LoVo (cell line): ENCODE measurements at places on chromosomes 11 and 22.

GRCh38 chr11:114131461-114131864 lies 72.0 kb downstream of the ZBTB16 start:
- DNase-seq = no peak

- no peak for DNase-seq
Measured at GRCh38 chr11:123822032-123822431, 15.9 kb upstream of the OR6M1 start.

DNA sequence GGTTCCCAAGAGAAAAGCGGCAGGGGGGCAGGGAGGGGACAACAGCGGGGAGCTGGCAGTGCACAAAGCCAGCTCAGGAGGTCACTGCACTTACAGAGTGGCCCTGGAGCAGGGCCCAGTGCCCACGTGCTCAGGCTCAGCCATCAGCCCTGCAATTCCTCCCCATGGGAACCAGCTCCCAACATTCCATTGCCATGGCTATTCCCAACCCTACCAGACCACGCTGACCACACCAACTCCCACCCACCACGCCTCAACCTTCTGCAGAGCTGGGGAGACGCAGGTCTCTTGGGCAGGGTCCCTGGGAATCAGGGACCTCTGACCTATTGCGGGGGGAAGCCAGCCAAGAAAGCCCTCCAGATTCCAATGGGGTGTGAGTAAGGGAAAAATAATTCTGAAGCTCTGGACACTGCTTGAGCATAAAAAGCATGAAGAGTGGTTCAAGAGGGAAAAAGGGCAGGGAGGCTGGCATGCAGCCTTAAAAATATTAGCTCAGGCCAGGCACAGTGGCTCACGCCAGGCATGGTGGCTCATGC lies 38.3 kb upstream of the TFIP11 start:
- peak; percentile 47 for DNase-seq

GRCh38 chr11:15379483-15379882 lies 264.8 kb downstream of the INSC start:
- DNase-seq = no peak

DNA sequence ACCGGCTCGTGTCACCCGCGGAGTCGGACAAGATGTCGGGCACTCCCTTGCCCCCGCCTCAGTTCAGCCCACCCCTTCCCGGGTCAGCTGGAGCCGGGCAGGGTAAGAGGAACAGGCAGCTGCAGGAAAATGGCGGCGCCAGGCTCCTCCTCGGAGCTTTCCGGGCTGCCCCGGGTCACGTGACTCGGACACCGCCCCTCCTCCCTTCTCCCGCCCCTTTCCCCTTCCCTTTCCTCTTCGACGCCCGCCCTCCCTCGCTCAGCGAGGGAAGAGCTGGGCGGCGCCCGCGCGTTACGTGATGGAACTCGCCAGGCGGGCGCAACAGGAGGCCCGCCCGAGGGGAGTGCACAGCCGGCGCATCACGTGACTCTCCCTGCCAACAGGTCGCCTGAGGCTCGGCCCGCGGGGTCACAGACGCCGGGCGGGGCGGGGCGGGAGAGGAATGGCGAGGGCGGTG lies at the start of gene PICALM:
Gene PICALM (minus strand): TSS at position 134 of the 457 bp plus-strand sequence. CDS start 304 bp downstream, outside the sequence.
- DNase-seq = peak; percentile 98

DNA sequence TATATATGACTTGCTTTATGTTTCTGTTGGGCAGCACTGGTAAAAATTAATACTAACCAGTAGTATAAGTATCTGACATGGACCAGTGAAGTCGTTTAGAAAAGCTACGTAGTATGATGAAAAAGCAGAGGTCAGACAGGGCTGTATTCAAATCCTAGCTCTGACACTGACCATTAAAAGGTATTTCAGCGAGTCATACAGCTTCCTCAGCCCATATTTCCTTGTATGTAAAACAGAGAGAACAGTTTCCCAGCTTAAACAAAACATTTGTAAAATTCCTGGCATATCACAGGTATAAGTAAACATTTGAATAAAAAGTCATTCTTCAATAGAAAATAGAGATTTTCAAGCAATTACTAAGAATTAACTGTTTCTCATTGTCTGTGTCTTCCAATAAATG lies 4.2 kb downstream of the NOX4 start:
- no peak for DNase-seq

DNA sequence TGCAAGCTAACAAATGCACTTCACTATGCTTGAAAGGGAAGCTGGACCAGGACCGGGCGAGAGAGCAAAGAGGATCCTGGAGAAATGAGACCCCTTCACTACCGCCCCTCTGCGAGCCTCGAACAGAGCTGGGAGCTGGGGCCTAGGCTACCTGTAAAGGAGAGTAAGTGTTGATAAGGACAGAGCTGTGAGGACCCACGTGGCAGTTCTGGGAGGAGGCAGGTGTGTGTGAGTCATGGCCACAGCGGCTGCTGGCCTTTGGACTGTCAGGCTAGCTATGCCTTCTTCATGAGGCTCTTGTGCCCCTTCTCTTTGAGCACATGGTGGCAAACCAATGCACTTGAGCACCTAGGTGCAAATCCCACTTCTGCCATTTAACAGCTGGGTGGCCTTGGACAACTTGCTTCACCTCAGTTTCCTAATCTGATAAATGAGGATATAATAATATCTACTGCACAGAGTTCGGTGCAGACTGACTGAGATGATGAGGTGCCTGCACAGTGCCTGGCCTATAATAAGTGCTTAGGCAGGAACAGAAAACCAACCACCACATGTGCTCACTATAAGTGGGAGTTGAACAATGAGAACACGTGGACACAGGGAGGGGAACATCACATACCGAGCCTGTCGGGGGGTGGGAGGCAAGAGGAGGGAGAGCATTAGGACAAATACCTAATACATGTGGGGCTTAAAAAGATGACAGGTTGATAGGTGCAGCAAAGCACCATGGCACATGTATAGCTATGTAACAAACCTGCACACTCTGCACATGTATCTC lies 35.3 kb upstream of the KCNJ11 start:
- peak; percentile 49 for DNase-seq

- DNase-seq = no peak
Measured at GRCh38 chr22:24430431-24431308, 3.3 kb downstream of the ADORA2A start.

DNA sequence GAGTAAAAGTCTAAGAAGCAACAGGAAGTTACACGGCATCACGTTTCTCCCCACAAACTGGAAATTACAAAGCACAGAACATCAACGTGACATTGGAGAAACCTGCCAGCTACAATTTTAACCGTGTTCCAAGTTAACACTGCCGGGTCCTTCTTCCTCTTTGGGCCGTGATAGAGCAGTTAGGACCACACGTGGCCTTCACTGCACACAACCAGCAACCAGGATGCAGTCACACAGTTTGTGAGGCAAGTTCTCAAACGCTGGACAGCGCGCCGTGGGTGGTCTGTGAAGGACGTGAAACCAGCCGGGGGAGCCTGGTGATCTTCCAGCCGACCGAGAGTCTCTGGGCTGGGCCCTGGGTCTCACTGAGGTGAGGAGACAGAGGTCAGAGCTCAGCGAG lies 14.6 kb downstream of the C11orf21 start:
- DNase-seq = no peak

GRCh38 chr22:46220921-46221320 lies 29.2 kb downstream of the CDPF1 start:
- DNase-seq = no peak

DNA sequence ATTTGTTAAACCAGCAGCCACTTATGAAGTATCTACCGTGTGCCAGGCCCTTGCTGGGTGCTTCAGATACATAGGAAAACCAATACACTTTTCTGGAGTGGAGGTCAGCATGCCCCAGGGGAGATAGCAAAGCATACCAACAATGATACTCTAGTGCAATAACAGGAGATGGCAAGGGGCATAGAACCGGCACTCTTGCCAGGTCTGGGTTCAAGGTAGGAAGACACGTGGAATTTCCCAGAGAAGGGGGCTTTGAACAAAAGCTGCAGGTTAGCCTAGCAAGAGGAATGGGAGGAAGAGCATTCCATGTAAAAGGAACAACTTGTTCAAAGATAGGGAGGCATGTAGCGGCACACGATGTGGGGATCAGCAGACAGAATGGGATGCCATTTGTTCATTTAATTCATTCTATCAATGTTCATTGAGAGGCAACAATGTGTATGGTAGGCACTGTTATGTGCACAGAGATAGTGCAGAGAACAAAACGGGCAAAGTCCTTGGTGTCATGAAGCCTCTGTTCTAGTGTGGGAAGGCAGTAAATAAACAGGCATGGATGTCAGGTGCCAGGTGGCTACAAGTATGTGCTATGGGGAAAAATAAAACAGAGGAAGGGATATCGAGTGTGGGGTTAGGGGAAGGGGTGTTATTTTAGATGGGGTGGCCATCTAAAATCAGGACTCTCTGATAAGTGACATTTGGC lies 162.6 kb upstream of the E2F8 start:
- no peak for DNase-seq

- DNase-seq = no peak
Measured at GRCh38 chr22:20967697-20968211, 699 bp downstream of the AIFM3 start.
